CD14-positive monocyte (primary cell): ENCODE measurements at places on chromosomes 6 and 20.

- DNase-seq = no peak
These were observed 55.9 kb upstream of the TRAF3IP2 start for GRCh38 chr6:111661541-111662061.

- no peak for DNase-seq
These were observed 60.1 kb upstream of the TAGAP start for GRCh38 chr6:159104931-159105330.

DNA sequence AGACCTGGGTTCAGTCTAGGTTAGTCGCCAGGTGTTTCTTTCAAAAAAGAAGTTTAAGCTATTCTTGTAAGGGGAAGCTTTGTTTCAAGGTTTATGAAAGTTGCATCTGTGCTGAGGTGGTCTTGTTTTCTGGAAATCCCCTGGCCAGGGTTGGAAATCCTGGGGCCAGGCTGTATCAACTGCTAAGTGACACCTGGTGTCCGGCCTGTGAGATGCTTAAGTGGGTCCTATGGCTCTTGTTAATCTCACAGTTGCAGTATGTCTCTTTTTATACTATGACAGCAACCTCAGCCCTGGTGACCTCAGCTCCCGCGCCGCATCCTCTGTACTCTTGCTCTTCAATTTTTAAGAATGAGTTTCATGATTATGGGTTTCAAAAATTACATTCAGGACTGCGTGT is 72.0 kb downstream of the CHMP4B start:
- no peak for DNase-seq

- DNase-seq = no peak
These were observed 33.4 kb upstream of the SLC22A1 start for GRCh38 chr6:160088069-160088783.

DNA sequence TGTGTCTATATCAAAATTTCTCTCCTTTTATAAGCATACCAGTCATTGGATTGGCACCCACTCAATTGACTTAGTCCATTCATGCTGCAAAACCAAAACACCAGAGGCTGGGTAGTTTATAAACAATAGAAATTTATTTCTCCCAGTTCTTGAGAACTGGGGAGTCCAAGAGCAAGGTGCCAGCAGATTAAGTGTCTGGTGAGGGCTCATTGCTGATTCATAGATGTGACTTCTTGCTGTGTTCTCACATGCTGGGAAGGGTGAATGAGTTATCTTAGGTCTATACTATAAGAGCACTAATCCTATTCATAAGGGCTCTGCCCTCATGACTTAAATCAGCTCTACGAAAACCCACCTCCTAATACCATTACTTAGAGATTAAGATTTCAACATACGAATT is 501.4 kb downstream of the EPM2A start:
- no peak for DNase-seq
